ENCODE measurements at places on chromosomes 7 and 10. TPM values are rescaled to one million over a fixed set of nuclear protein-coding genes. Genes with fewer than 3 reads are reported as not detected.
A peak's percentile ranks its signal among the peaks of the same experiment; 100 is the strongest.

The CTAGE4 gene
- total RNA-seq, result 13.1 TPM

DNA sequence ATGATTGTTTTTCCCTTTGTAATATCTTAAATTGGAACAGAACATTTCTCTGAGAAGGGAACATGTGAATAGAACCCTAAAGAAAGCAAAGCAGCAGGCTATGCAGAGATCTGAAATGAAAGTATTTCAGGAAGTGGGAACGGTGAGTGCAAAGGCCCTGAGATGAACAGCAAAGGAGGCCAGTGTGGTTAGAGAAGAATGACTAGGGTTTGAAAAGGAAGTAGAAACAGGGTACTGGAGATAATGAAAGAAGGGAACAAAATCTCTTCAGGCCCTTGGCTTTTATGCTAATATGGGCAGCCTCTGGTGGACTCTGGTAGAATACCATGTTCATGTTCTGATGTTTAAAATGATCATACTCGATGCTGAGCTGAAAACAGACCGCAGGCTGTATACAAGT lies 22.2 kb downstream of the ARHGAP21 start:
- peaks cover 8% of the 10 kb centered on the region for H3K4me1 ChIP-seq
- H3K36me3 ChIP-seq, result no peaks in the 10 kb centered on the region
- no peak for DNase-seq

The EXOC6 gene
- 38.5 TPM for total RNA-seq

The GCK gene
- 1.2 TPM for total RNA-seq

GRCh38 chr7:55365205-55365674 lies at the start of gene LANCL2:
LANCL2 (plus strand) TSS chr7:55365337; CDS start chr7:55366026, 689 bp downstream.
- no peaks in the 10 kb centered on the region for H3K36me3 ChIP-seq
- H3K27ac ChIP-seq, result peak within 1 kb of the TSS; percentile 100
- H3K4me3 ChIP-seq, result peak within 1 kb of the TSS; percentile 94
- H3K4me1 ChIP-seq, result peaks cover 14% of the 10 kb centered on the region
- DNase-seq, result peak; percentile 58

DNA sequence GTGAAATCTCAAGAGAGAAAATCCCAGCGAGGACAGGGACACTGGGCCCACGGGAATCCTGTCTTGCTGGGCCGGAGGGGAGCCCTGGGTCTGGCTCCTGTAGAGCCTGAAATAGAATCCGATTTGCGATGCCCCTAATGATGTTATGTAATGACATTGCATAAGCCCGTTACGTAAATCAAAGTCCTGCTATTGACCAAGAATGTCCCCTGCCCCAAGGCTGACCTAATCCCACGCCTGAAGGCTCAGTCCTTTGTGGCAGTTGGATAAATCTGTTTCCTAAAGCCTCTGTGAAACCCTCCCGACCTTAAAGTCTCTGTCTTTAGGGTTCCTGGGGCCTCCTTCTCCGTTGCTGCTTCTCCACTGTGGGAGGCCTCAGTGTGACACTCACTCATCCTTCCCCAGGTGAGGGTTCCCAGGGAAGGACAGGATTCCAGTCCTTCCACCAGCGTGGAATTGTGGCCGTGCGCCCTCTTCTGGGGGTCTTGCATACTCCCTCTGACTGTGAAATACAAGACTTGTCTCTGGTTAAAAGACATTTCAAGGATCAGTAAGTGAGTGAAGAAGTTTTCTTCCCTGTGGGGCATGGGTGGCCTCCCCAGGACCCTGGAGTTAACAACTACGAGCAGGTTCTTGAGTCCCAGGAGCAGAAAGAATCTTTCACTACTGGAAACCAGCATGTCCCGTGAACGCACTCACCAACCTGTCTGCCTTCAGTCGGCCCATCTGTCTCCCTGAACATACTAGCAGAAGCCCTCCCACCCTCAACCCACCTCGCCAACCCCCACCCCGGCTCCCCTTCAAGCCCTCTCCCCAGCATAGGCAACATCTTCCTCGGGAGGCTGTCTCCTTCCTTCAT lies 19.8 kb downstream of the ZNF467 start:
- H3K36me3 ChIP-seq, result no peaks in the 10 kb centered on the region
- no peak overlapping the region for H3K4me3 ChIP-seq
- DNase-seq, result peak; percentile 46
- no peak overlapping the region for H3K27ac ChIP-seq

DNA sequence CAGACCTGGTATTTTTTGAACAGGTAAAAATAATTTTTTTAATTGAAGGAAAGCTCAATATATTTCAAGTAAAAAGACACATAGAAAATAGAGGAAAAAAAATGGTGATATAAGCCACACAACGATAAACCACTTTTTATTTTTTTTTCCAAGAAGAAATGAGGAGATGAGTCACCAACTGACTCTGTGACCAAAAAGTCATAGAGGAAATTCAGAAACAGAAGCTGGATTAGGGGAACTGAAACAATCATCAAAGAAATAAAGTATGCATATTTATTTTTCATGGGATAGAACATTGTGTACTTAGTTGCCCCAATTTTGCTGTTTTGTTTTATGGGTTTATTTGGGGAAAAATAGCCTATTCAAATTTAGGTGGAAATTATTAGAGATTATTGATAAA lies 176.8 kb upstream of the AGR3 start:
- H3K4me3 ChIP-seq, result no peak overlapping the region
- DNase-seq, result no peak
- no peaks in the 10 kb centered on the region for H3K36me3 ChIP-seq
- H3K27ac ChIP-seq, result no peak overlapping the region
